ENCODE measurements at places on chromosomes 1 and 21. TPM values are rescaled to one million over a fixed set of nuclear protein-coding genes. Genes with fewer than 3 reads are reported as not detected.

DNA sequence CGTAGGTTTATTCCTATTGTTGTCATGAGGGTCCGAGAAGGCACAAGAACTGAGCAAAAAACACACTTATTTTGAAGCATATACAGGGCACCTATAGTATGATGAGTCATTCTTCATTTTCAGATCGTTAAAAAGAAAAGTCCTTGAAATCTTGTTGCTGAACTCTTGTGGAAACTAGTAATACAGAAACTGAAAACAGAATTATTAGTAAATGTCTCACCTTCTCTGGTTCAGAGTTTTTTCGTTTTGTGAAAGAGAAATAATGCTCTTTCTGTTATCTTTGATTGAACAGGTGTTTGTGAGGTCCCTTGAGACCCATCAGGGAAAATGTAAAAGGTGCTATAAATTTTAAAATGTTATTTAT is 102.0 kb upstream of the COA6 start:
- DNase-seq, result no peak
- H3K4me3 ChIP-seq, result no peak overlapping the region
- H3K36me3 ChIP-seq, result no peaks in the 10 kb centered on the region
- no peak overlapping the region for H3K27ac ChIP-seq
- no peaks in the 10 kb centered on the region for H3K4me1 ChIP-seq
- peaks cover 40% of the 10 kb centered on the region for H3K27me3 ChIP-seq

Gene SCP2
- 56.5 TPM for total RNA-seq

GRCh38 chr1:212791676-212792395 is at the start of the genes NSL1 and TATDN3:
Gene NSL1 (minus strand): TSS chr1:212791777. CDS start chr1:212791763, 14 bp downstream.
Gene TATDN3 (plus strand): TSS chr1:212791894. CDS start chr1:212791922, 28 bp downstream.
- peak; percentile 87 for DNase-seq
- peak within 1 kb of the TSS; percentile 99 for H3K27ac ChIP-seq
- peak within 1 kb of the TSS; percentile 99 for H3K4me3 ChIP-seq
- H3K36me3 ChIP-seq, result peaks cover 4% of the 10 kb centered on the region
- no peaks in the 10 kb centered on the region for H3K27me3 ChIP-seq

DNA sequence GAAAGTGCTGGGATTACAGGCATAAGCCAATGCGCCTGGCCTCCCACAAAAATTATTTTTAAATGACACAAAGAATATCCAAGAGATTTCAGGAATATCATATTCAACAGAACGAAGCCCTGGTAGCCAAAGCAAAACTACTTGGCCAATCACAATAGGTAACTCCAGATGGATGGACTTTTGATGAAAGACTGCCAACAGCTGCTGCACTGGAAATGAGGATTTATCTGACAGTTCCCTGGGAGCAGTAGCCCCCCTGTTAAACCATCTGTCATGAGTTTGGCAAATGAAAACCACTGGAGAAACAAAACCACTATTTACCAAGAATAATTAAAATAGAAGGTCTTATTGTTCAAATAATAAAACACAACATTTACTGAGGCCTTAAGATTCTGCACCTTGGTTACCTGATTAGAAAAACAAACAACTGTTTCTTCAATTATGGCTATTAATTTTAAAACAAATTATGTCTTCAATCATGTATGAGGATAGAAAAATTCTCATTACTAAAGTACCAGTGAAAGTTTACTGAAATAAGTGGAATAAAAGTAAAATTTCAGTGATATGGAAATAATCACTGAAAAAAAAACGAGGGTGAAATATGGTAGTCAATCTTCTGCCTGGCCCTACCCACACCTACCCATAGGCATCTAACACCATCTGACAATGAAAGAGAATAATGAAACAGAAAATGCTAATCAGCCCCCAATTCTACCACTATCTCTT is 34.3 kb upstream of the PSMG1 start:
- DNase-seq, result no peak
- no peaks in the 10 kb centered on the region for H3K4me1 ChIP-seq
- H3K4me3 ChIP-seq, result no peak overlapping the region
- H3K27me3 ChIP-seq, result no peaks in the 10 kb centered on the region
- no peak overlapping the region for H3K27ac ChIP-seq
- H3K36me3 ChIP-seq, result peaks cover 27% of the 10 kb centered on the region

Gene ADAMTS1
- total RNA-seq, result 72.7 TPM

Gene DCST2
- total RNA-seq, result 1.9 TPM

DNA sequence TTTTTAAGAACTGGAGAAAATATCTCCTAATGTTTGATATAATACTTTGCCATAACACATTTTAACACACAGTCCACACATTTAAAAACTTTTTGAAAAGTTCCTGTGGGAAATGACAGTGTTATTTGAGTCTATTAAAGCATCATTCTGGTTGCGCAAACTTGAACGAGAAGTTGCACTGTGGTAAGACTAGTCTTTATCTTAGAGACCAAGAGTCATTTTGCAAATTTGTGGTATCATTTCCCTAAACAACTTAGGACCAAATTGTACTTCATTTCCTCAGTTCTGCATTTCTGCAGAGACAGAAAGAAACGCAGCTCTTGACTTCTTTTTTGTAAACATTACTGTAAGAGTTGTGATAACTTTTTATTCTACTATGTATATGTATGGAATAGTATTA is at the start of gene RGS18:
RGS18 (plus strand) TSS at position 282 of the 400 bp plus-strand sequence. CDS start 176 bp downstream, outside the sequence.
- no peak within 1 kb of the TSS for H3K27ac ChIP-seq
- DNase-seq, result no peak
- H3K27me3 ChIP-seq, result no peaks in the 10 kb centered on the region
- H3K4me3 ChIP-seq, result no peak within 1 kb of the TSS

DNA sequence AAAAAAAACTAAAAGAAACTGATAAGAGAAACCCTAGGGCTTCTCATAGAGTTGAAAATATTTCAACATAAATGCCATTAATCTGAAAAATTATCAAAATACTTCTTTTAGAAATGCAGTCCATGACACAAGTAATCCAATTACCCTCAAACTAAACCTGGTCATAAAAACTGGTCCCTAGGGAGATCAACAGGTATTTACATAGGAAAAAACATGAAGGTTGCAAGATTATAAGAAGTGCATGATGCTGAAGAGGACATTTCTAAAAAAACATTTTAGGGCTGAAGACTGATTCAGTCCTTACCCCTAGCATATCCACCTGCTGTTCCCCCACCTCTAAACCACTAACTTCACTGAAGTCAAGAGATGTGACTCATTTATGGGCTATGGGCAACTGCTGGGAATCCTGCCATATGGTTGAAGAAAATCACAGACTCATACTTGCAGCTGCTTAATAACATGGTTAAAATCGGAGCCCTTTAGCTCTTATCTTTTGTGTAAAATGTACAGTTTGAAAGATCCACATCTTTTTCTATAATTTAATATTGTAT is 131.0 kb upstream of the RUNX1 start:
- no peak for DNase-seq
- no peak overlapping the region for H3K4me3 ChIP-seq
- no peaks in the 10 kb centered on the region for H3K27me3 ChIP-seq
- no peak overlapping the region for H3K27ac ChIP-seq
- no peaks in the 10 kb centered on the region for H3K4me1 ChIP-seq

DNA sequence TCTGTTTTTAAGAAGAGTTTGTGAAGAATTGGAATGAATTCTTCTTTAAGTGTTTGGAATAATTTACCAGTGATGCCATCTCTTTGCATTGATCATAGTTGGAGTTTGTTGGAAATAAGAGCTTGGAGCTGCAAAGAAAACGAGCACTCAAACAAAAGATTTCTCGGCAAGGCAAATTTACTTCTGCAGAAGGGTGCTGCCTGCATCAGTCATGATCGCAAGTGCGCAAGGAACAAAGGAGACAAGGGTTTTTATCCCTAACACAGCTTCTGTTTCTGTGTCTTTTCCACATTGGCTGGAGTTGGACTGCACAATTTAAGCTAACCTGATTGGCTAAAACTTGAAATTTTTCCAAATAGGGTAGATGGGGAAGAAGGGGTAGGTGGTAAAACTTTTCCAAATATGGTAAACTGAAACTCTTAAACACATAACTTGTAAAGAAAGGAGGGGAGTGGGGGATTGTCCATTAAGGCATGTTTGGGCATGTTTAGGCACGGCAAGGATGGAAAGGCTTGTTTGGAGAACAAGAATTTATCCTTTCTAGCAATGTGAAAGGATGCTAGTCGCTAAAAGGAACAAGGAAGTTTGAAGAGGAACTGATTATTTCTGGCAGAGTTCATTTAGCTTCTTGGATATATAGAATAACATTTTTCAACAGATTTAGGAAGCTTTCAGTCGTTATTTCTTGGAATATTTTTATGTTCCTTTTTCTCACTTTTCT is 3.5 kb upstream of the AADACL4 start:
- no peak overlapping the region for H3K4me3 ChIP-seq
- peaks cover 8% of the 10 kb centered on the region for H3K27me3 ChIP-seq
- no peak for DNase-seq
- no peak overlapping the region for H3K27ac ChIP-seq
- peaks cover 8% of the 10 kb centered on the region for H3K36me3 ChIP-seq

Gene HENMT1
- 6.7 TPM for total RNA-seq

DNA sequence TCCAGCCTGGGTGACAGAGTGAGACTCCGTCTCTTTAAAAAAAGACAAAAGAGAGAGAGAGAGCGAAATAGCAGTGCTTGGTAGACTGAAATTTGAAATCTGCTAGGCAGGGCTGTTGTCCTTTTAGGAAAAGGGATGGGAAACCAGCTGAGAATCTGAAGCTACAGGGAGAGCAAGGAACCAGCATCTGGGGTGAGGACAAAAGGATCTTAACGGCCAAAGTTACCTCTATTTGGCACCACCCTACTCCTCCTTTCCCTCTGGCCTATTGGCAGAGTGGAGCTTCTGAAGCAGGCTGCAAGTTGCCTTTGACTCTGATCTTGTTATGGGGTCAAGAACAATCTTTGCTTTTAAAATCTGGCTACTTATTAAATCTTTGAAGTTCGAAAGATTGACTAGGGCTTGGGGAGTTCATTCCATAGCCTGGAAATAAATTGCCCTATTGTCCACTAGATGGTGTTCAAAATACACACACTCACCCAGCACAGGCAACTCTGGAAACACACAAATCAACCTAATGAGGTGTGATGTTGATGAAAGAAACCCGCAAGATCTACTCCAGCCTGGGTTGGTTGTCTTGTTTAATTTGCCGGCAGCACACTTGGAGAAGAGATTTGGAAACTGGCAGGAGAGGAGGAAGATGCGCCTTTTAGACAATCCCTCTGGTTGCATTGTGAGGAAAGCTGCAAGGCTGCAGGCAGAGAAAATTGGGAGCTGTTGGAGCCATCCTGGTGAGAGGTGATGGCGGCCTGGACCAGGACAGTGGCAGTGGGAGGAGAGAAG is 16.5 kb upstream of the PARP1 start:
- H3K4me3 ChIP-seq, result no peak overlapping the region
- DNase-seq, result no peak
- peaks cover 6% of the 10 kb centered on the region for H3K4me1 ChIP-seq
- no peaks in the 10 kb centered on the region for H3K36me3 ChIP-seq
- no peak overlapping the region for H3K27ac ChIP-seq
- peaks cover under 1% of the 10 kb centered on the region for H3K27me3 ChIP-seq

DNA sequence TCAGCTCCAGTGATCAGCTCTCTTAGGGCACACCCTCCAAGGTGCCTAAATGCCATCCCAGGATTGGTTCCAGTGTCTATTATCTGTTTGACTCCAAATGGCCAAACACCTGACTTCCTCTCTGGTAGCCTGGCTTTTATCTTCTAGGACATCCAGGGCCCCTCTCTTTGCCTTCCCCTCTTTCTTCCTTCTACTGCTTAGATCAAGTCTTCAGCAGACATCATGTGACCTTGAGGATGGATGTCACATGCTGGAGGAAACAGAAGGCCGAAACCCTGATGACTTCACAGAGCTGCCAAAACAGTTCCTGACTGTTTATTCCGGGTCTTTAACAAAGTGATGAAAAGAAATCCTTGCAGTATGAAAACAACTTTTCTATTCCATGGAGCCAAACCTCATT is 24.4 kb upstream of the WDR26 start:
- H3K4me3 ChIP-seq, result no peak overlapping the region
- peaks cover 2% of the 10 kb centered on the region for H3K36me3 ChIP-seq
- H3K4me1 ChIP-seq, result peaks cover 19% of the 10 kb centered on the region
- H3K27me3 ChIP-seq, result no peaks in the 10 kb centered on the region

Gene FAM72A
- 1.7 TPM for total RNA-seq

Gene RNF223
- 0.40 TPM for total RNA-seq

- no peaks in the 10 kb centered on the region for H3K27me3 ChIP-seq
- peaks cover 29% of the 10 kb centered on the region for H3K4me1 ChIP-seq
- peak overlapping the region; percentile 75 for H3K4me3 ChIP-seq
- H3K27ac ChIP-seq, result peak overlapping the region; percentile 15
- H3K36me3 ChIP-seq, result no peaks in the 10 kb centered on the region
- no peak for DNase-seq
Measured at GRCh38 chr1:211324992-211325775, 1.4 kb upstream of the TRAF5 start.

Gene CFAP141
- total RNA-seq, result not detected

GRCh38 chr1:84847253-84848250 is 45.5 kb downstream of the LPAR3 start:
- no peaks in the 10 kb centered on the region for H3K36me3 ChIP-seq
- H3K4me3 ChIP-seq, result no peak overlapping the region
- H3K27me3 ChIP-seq, result no peaks in the 10 kb centered on the region
- H3K4me1 ChIP-seq, result peaks cover 47% of the 10 kb centered on the region
- peak overlapping the region; percentile 84 for H3K27ac ChIP-seq
- peak; percentile 42 for DNase-seq

Gene ACTA1
- total RNA-seq, result 3.6 TPM

DNA sequence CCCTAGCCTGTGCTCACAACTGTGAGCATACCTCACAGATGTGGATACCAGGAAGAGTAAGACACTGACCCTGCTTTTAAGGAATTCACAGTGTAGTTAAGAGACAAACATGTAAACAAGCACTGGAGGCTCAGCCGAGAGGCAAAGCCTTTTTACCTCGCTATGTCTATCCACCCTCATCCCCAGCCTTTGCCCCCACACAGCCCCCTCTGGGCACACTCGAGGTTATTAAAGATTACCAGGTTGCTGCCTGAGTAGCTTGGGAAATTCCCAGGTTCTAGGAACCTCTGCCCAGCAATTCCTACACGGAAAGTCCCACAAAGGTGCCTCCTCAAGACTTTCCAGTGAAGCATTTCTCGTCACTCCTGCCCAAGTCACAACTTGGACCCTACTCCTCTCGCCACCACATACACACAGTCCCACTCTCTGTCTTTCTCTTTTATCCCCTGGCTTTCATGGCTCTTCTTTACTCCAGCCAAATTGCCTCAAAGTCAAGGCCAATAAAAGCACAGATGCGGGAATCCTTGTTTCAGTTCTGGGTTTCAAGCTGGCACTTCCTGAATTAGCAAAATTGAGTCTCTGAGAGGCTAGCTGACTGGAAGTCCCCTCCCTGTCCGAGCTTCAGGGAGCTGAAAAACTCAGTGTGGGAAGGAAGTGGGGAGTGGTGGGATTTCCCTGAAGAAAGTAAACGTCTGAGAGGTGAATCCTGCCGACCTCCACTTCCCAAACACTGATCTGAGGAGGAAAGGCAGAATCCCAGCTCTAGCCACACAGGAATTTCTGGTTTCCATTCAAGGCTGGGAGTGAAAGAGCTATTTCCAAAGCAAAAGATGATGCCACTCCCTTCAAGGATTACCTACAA is 7.6 kb downstream of the DENND2D start:
- H3K27me3 ChIP-seq, result no peaks in the 10 kb centered on the region
- H3K36me3 ChIP-seq, result peaks cover 16% of the 10 kb centered on the region
- peak overlapping the region; percentile 70 for H3K27ac ChIP-seq
- DNase-seq, result no peak
- no peak overlapping the region for H3K4me3 ChIP-seq

- no peak overlapping the region for H3K27ac ChIP-seq
- H3K4me3 ChIP-seq, result no peak overlapping the region
- H3K27me3 ChIP-seq, result peaks cover 15% of the 10 kb centered on the region
- H3K36me3 ChIP-seq, result no peaks in the 10 kb centered on the region
Measured at GRCh38 chr1:44089371-44090048, 29.1 kb upstream of the KLF17 start.

Data from mesothelial cell of epicardium (in vitro differentiated cells).